Bronchus fibroblast of lung (primary cell): ENCODE measurements at places on chromosomes 7 and 10. TPM values are rescaled to one million over a fixed set of nuclear protein-coding genes. Genes with fewer than 3 reads are reported as not detected.

ZNF511 gene
- 59.2 and 59.7 TPM in 2 replicates for total RNA-seq

PLAC9 gene
- total RNA-seq: 16.6 and 23.6 TPM in 2 replicates

PAPOLB gene
- total RNA-seq: not detected in 2 replicates

CTAGE4 gene
- total RNA-seq: 0.59 and 1.0 TPM in 2 replicates

EMX2 gene
- total RNA-seq: not detected in 2 replicates

C7orf33 gene
- not detected in 2 replicates for total RNA-seq
